ENCODE measurements at places on chromosomes 6 and 20.

- DNase-seq, result no peak
Observed at GRCh38 chr6:82720992-82721391, 344.6 kb downstream of the UBE3D start.

- DNase-seq, result no peak
Observed at GRCh38 chr20:58084566-58084965, 143.9 kb downstream of the ANKRD60 start.

- no peak for DNase-seq
Observed at GRCh38 chr20:44537993-44538392, 16.1 kb upstream of the SERINC3 start.

GRCh38 chr20:47117371-47117770, 222.7 kb downstream of the EYA2 start:
- no peak for DNase-seq

DNA sequence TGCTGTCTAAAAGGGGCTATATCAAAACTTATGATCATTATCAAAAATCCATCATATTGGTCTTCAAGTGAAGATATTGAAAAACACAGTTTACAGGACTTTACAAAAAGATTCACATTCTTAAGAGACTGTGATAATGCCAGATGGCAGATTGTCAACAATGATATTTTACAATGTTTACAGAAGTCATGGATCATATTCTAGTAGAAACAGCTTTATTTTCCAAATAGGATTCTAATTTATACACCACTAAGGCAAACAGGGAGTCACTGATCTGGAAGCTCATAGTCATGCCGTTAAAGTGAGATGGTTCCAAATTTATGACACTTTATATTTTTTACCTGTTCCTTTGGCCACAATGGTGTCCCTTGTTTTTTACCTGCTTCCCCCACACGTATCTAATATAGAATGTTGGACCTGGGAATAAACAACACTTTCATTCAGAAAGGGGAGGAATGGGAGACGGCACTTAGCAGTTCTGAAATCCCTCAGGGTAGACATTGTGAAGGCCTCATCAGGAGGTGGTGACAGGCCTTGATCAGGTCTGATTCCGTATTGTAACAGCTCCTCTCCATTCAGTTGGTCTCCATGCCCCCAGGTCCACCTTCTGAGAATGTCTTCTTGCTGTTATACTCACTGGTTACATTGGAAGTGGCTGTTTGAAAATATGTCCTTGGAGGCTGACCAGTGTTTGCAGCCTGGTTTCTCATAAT, 228.6 kb downstream of the ADGB start:
- no peak for DNase-seq

DNA sequence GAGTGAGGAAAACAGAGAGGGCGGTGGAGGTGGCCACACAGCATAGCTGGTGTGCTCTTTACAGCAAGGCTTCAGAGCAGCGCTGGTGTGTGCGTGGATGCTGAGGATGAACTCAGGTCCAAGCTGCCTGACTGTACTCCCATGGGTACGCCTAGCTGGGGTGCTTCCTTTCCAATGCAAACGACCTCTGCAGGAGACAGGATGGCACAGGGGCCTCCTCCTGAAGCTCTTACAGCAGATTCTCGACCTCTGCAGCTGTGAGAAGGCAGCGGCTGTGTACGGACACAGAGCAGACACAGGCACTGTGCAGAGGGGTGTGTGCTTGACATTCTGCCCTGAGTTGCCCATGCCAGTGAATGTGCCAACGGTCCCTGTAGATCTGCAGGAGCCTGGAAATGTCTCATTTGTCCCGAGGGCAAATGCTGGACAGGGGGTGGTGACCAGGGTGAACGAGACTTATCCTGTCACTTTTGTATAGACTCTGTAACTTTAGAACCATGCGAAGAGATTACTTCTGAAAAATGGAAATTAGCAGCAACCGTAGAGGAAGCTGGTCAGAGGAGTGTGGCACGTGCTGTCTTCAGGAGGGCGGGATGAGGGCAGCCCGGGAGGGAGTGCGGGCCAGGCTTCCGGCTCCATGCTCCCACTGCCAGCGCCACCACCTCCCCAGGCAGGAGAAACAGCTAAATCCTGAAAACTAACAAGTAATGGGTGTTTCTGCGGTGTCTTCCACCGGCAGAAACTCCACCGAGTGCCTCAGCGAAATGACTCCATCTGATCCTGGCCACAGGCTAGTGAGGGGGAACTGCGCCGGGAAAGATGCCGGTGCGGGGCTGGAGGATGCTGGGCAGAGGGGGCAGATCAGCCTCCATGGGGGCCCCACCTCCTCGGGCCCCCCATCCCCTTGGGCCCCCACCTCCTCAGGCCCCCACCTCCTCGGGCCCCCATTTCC, 120.9 kb upstream of the RPS6KA2 start:
- DNase-seq, result no peak

DNA sequence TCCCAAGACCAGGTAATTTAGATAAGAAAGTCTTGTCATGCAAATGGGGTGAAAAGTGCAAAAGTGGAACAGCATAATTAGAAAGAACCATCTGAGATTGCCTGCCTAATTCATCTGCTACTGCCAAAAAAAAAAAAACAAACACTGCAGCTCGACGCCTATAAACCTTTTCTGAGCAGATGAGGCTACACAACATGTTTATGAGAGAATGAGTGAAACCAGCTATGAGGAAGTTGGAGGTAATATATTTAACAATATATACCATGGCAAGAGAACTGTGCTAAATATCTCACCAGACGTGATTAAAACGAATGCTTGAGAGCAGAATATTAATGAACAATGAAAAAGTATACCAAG, 50.0 kb downstream of the LAMA4 start:
- DNase-seq, result no peak

DNA sequence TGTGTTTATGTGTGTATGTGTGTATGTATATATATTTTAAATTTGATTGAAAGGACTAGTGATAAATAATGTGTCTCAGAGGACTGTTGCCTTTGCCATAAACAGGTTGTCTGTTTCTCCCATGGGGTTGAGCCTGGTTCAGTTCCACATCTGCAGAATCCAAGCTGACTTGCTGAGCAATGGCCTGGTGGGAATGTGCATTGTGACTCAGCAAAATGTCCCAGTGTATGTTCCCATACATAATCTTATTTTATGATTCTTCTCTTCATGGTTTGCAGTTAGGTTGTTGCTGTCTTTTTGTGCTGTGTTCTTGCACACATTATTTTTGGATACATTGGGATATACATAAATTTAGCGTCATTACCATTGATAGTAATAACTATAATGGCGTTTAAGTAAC, 115.6 kb upstream of the SLC24A3 start:
- DNase-seq, result no peak

DNA sequence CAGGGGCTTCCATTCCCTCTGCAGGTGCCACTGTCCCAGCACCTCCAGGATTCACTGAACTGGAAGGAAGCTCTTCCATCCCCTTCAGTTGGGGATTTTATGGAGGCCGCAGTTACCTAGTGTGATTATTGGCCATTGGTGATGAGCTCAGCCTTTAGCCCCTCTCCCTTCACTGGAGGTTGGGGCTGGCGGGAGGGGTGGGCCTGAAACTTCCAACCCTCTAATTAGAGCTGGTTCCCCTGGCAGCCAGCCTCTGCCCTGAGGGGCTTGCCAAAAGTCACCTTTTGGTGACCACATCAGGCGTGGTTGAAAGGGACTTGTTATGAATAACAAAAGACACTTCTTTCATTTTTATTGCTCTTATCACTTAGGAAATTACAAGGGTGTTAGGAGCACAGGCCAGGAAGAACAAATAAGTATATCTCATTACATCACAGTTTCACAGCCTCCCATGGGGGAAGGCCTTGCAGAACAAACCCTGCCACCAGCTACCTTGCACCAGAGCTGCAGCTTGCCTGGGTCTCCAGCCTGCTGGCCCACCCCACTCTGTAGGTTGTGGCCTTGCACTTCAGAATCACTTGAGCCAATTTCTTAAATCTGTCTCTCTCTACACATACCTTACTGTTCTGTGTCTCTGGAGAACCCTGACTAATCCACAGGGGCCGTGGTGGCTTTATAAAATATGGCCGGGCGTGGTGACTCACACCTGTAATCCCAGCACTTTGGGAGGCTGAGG, 5.0 kb downstream of the PYGB start:
- no peak for DNase-seq

DNA sequence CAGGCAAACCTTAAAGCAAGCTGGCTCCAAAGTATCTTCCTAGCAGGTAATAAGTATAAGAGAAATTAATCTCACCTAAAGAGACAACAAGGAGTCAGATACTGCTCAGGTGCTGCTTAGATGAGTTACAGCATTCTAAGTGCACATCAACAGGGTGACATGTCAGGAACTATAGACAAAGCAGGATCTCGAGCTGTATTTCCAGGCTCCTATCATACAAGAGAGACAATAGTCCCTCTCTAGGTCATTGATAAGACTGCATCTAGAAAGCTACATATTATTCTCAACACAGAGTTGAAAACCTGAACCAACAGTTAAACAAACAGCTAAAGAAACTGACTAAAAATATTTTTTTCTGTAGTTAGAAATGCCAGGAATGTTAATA, 3.9 kb downstream of the PTPRK start:
- no peak for DNase-seq

GRCh38 chr6:87561017-87561416, 28.8 kb downstream of the RARS2 start:
- DNase-seq, result no peak

- DNase-seq, result no peak
Observed at GRCh38 chr6:46795816-46796215, 2.6 kb downstream of the MEP1A start.

Measured in effector CD4-positive, alpha-beta T cell (primary cell).